ENCODE measurements at places on chromosomes 12 and 14. TPM values are rescaled to one million over a fixed set of nuclear protein-coding genes. Genes with fewer than 3 reads are reported as not detected.

DNA sequence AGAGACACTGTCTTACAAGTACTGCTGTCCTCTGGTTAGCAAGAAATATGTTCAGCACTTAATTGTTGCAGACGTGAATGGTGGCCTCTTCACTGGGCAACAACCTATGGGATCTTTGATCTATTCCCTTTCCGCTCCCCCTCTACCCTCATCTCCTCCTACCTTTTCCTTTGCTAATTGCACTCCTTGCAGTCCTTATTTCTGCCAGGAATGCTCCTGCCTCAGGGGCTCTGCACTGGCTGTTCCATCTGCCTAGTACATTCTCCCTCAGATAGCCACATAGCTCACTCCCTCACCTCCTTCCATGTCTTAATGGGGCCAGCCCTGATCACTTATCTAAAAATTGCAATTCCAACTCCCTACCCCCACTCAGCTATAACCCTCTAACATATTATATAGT, 4.5 kb upstream of the NFYB start:
- no peak overlapping the region for H3K4me3 ChIP-seq
- no peaks in the 10 kb centered on the region for H3K36me3 ChIP-seq
- H3K4me1 ChIP-seq: no peaks in the 10 kb centered on the region
- no peak overlapping the region for H3K27ac ChIP-seq
- no peak for DNase-seq
- H3K27me3 ChIP-seq: no peaks in the 10 kb centered on the region

DNA sequence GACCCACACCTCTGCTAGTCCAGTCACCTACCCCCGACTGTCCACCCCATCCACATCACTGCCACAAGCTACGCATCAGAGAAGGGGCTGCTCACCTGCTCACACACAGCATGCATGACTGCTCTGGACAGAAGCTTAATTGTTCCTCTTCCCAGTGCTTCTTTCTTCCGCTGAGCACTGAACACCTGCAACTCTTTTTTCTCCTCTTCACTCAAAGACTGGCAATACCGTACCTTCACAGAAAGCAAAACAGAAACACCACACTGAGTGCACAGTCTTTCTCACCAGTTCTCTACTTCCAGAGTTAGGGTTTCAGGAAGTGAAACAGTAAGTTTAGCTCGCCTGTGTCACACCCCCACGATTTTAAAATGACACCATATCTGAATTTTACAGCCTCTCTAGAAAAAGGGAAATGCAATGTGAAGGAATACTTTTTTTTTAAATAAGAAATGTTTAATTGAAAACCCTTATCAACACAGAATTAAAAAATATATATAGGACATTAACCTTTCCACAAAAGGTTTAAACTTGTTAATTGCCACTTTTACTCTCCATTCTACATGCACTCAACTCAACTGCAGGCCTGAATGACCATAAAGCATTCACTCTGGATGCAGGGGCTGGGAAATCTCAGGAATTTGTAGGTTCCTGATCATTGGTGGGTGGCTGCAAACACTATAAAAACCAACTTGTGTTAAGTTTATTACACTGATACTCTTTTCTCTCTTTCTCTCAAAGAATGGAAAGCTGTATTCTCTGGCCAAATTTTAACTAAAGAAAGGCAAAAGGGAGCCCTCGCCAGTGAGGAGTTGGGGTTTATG, 120.0 kb downstream of the PRICKLE1 start:
- no peaks in the 10 kb centered on the region for H3K27me3 ChIP-seq
- no peak overlapping the region for H3K4me3 ChIP-seq
- DNase-seq: no peak
- H3K4me1 ChIP-seq: no peaks in the 10 kb centered on the region
- H3K27ac ChIP-seq: no peak overlapping the region
- H3K36me3 ChIP-seq: no peaks in the 10 kb centered on the region

- H3K4me1 ChIP-seq: no peaks in the 10 kb centered on the region
- no peaks in the 10 kb centered on the region for H3K36me3 ChIP-seq
- no peaks in the 10 kb centered on the region for H3K27me3 ChIP-seq
- DNase-seq: no peak
- no peak overlapping the region for H3K4me3 ChIP-seq
Observed at GRCh38 chr12:32033406-32033805, 73.2 kb upstream of the BICD1 start.

GRCh38 chr12:120598674-120599463, 17.7 kb upstream of the POP5 start:
- DNase-seq: no peak
- no peaks in the 10 kb centered on the region for H3K4me1 ChIP-seq
- no peak overlapping the region for H3K4me3 ChIP-seq
- no peak overlapping the region for H3K27ac ChIP-seq
- no peaks in the 10 kb centered on the region for H3K36me3 ChIP-seq

DNA sequence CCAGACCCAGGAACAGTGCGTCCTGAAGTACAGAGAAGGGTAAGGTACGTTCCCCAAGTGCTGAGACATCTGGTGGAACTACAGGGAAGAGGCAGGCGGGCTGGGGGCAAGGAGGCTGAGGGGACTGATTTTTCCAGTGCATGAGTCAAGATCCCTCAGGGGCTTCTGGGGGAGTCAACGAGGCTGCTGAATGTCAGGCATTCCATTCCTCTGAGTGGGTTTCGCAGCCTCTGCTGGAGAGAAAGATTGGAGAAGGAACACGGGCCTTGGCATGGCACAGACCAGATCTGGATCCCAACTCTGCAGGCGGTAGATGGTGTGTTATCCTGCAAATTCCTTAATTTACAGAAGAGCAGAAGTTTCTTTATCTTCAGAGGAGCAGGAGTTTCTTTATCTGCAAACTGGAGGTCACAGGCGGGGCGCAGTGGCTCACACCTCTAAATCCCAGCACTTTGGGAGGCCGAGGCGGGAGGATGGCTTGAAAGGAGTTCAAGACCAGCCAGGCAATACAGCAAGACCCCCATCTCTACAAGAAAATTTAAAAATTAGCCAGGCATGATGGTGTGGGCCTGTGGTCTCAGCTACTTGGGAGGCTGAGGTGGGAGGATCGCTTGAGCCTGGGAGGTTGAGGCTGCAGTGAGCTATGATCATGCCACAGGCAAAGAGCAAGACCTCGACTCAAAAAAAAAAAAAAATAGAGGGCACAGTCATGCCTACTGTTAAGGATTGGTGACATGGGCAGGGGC, 132.6 kb upstream of the MAP1LC3B2 start:
- DNase-seq: no peak
- no peak overlapping the region for H3K27ac ChIP-seq
- H3K4me1 ChIP-seq: no peaks in the 10 kb centered on the region
- H3K4me3 ChIP-seq: no peak overlapping the region

DNA sequence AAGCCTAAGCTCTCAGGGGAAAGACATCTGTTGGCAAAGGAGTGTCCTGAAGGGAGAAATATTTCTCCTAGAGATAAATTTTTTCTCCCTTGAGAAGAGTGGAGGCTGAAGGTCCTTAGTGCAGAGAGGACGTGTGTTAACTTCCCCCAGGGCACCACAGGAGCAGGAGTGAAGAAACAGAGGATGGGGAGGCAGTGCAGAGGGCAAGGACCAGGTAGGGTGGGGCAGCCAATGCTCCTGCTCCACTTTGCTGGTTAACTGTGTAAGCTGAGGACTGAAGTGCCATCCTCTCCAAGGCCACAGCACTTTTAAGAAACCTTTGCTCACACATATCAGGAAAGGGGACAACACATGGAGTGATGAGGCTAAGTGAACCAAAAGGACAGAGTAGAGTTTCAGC, 4.0 kb downstream of the L3HYPDH start:
- H3K36me3 ChIP-seq: peaks cover 3% of the 10 kb centered on the region
- H3K4me3 ChIP-seq: no peak overlapping the region
- H3K27ac ChIP-seq: no peak overlapping the region
- no peaks in the 10 kb centered on the region for H3K27me3 ChIP-seq

GRCh38 chr12:6850796-6851152, 312 bp downstream of the CDCA3 start:
- H3K27ac ChIP-seq: no peak overlapping the region
- no peaks in the 10 kb centered on the region for H3K27me3 ChIP-seq
- H3K4me1 ChIP-seq: peaks cover 12% of the 10 kb centered on the region
- no peaks in the 10 kb centered on the region for H3K36me3 ChIP-seq

GRCh38 chr12:51962737-51963136, 11.2 kb downstream of the ACVR1B start:
- no peaks in the 10 kb centered on the region for H3K27me3 ChIP-seq
- DNase-seq: no peak
- no peak overlapping the region for H3K4me3 ChIP-seq
- peak overlapping the region; percentile 69 for H3K27ac ChIP-seq

DNA sequence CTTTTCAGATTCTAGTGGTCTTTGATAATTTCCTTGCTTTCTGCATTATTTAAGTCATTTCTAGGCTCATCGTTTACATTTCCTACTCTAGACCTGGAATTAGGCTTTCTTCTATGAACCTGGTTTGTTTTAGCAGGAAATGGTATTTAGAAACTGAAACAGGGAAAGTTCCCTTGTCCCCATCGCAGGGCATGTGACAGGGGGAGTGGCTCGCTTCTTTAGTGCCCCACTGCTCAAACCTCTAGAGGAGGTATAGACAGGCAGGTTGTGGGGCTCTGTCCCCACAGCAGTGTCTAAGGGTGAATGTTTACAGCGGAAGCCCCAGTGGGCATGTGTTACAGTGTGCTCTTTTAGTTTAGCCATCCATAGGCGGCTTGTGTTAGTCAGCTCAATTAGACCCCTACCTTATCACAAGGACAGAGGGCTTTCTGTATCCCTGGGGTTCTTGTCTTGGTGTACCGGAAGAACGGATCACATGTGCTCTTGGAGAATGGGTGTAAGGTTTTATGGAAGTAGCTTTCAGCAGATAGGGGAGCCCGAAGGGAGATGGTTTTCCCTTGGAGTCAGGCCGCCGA, 25.0 kb downstream of the IFT81 start:
- DNase-seq: no peak
- H3K4me3 ChIP-seq: no peak overlapping the region
- H3K27ac ChIP-seq: no peak overlapping the region
- H3K36me3 ChIP-seq: no peaks in the 10 kb centered on the region

DNA sequence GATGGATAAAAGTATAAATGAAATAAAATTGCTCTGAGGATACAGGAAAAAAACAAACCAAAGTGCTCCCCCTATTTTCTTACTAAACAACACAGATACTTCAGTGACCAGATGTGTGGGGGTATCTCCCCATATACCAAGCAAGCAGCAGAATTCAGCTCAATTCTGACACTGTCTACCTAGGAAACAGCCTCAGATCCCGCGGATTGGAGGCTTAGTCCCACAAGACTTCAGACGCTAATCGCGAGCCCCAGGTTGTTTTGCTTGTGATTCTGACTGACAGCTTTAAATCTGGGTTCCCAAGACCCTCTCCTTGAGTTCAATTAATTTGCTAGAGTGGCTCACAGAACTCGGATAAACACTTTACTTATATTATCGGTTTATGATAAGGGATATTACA, 17.3 kb downstream of the NFKBIA start:
- no peak for DNase-seq
- no peaks in the 10 kb centered on the region for H3K27me3 ChIP-seq
- H3K36me3 ChIP-seq: no peaks in the 10 kb centered on the region
- no peak overlapping the region for H3K4me3 ChIP-seq
- peaks cover 5% of the 10 kb centered on the region for H3K4me1 ChIP-seq

- H3K4me3 ChIP-seq: no peak overlapping the region
- no peak for DNase-seq
- H3K36me3 ChIP-seq: no peaks in the 10 kb centered on the region
- no peak overlapping the region for H3K27ac ChIP-seq
- no peaks in the 10 kb centered on the region for H3K4me1 ChIP-seq
- H3K27me3 ChIP-seq: no peaks in the 10 kb centered on the region
Observed at GRCh38 chr12:83016991-83017390, 330.3 kb downstream of the TMTC2 start.

GRCh38 chr14:86780876-86781510, 1212.0 kb downstream of the GALC start:
- H3K27ac ChIP-seq: no peak overlapping the region
- no peak overlapping the region for H3K4me3 ChIP-seq
- no peaks in the 10 kb centered on the region for H3K27me3 ChIP-seq
- H3K36me3 ChIP-seq: no peaks in the 10 kb centered on the region
- DNase-seq: no peak

DNA sequence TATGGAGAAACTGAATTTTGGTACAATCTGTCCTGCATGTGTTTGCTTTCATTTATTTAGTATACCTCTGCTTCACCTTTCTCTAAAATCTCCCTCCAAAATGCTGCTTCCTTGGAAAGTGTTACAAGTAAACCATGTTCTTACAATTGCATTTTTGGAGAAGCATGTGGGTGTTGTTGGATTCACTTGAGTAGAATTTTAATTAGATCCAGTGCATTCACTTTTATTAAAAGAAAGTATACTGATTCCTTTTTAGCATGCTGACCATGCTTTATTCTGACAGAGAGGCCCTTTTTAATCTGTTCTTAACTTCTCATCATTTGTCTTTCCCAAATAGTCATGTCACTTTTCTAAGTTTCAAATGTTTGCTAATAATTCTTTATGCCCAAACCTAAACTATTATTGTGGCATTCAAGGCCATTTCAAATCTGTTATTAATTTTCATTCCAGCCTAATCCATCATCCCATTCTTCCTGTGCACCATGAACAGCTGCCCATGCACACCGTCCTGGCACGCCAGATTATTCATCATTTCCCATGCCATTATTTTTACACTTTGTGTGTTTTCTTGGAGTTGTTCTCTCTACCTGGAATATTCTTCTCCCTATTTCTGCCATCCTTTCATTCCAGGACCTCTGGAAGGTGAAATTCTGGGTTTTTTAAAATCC, 90.7 kb downstream of the METTL25 start:
- DNase-seq: no peak
- no peak overlapping the region for H3K4me3 ChIP-seq
- H3K27me3 ChIP-seq: no peaks in the 10 kb centered on the region
- no peaks in the 10 kb centered on the region for H3K36me3 ChIP-seq
- no peak overlapping the region for H3K27ac ChIP-seq

- H3K4me1 ChIP-seq: peaks cover 9% of the 10 kb centered on the region
- DNase-seq: no peak
- H3K4me3 ChIP-seq: no peak overlapping the region
- peak overlapping the region; percentile 82 for H3K27ac ChIP-seq
- H3K27me3 ChIP-seq: no peaks in the 10 kb centered on the region
Observed at GRCh38 chr14:77086951-77087350, 11.1 kb upstream of the CIPC start.

DNA sequence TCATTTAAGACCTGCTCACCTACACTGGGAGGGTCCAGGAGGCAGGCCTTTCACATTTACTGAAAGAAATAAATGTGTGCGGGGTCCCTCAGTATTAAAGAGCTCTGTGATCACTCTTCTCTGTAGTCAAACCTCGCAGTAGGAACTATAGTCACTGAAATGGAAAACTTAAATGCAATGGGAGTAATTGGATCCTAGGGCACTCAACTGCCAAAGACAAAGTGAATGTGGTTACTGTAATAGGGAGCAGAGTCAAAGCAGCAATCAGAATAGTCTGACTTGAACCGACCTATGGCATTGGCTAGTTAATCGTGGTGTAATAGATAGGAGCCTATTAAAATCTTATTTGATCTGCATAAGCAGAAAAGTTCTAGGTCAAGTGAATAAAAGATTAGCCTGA, 26.6 kb upstream of the DYRK2 start:
- no peak overlapping the region for H3K27ac ChIP-seq
- H3K27me3 ChIP-seq: no peaks in the 10 kb centered on the region
- no peaks in the 10 kb centered on the region for H3K4me1 ChIP-seq
- DNase-seq: no peak
- no peaks in the 10 kb centered on the region for H3K36me3 ChIP-seq

RNASE7 gene
- total RNA-seq: not detected

ITGB7 gene
- total RNA-seq: 1.7 TPM

C14orf93 gene
- total RNA-seq: 17.6 TPM

RFX4 gene
- total RNA-seq: 10.6 TPM

OR6S1 gene
- not detected for total RNA-seq

OVCH1 gene
- not detected for total RNA-seq

PRB3 gene
- total RNA-seq: not detected

CLEC2A gene
- not detected for total RNA-seq

DAO gene
- total RNA-seq: not detected

TMEM52B gene
- total RNA-seq: 0.17 TPM

Data from prostate gland (tissue), 2 donors.